ENCODE measurements at places on chromosomes 2 and 18.
A peak's percentile ranks its signal among the peaks of the same experiment; 100 is the strongest.

- peak; percentile 78 for DNase-seq
Measured at GRCh38 chr2:8098476-8099266, 583.2 kb upstream of the ID2 start.

- no peak for DNase-seq
Measured at GRCh38 chr2:9364791-9365497, 58.4 kb downstream of the ITGB1BP1 start.

DNA sequence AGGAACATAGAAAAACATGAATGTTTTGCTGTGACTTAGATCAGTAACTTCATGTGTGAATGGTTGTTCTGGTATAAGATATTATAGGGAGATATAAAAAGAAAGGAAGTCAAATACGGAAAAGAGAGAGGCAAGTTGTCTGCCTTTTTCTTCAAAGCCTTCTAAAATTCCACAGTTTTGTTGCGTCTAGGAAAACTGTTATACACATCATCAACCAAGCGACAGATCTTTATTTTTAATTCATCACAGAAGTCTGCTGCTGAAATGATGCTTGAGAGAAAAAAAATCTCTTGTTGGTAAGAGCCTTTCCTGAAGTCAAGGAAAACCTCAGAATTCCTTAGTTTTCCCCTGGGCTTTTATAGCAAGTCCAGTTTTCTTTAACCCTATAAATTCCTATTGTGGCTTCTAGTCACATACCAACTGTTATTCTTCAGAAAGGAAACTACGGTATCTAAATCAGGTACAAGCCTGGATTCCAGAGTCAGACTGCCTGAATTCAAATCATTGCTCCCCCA is 36.3 kb upstream of the TANC1 start:
- no peak for DNase-seq

DNA sequence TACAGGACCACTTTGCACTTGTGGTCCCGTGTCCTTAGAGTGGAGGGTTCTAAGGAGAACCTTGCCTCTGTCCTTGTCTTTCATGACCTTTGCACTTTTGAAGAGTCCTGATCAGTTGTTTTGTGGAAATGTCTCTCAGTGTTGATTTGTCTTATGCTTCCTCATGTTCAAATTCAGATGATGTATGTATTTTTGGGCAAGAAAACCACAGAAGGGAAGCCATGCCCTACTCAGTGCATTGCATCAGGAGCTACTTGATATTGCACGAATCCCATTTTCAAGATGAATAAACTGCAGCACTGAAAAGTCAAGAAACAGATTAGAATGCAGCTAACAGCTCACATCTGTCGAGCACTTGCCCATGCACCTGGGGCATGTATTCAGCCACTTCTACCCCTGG is 152.2 kb downstream of the INHBB start:
- no peak for DNase-seq

DNA sequence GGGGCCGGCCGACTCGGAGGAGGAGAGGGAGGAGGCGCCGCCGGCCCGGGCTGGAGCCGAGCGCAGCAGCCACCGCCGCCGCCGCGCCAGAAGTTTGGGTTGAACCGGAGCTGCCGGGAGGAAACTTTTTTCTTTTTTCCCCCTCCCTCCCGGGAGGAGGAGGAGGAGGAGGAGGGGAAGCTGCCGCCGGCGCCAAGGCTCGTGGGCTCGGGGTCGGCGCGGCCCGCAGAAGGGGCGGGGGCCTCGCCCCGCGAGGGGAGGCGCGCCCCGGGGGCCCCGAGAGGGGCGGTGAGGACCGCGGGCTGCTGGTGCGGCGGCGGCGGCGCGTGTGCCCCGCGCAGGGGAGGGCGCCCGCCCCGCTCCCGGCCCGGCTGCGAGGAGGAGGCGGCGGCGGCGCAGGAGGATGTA is 316 bp downstream of the CRIM1 start:
- DNase-seq = no peak

DNA sequence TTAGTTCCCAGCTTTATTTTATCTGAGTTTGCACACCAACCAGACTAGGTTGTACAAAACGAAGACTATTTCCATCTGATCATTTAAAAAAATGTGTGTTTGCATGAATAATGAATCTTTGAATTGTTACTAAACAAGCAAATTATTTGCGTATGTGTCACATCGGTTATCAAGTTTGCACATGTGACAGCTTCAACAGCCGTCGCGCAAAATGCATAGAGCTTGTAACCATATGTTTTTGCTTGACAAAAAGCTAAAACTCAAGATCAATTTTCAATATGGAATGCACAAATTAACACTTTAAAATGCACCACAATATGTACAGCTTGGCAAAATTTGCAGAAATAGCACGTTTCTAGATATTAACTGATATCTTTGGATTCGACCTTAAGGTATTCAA is 184.1 kb downstream of the PTGR3 start:
- no peak for DNase-seq

DNA sequence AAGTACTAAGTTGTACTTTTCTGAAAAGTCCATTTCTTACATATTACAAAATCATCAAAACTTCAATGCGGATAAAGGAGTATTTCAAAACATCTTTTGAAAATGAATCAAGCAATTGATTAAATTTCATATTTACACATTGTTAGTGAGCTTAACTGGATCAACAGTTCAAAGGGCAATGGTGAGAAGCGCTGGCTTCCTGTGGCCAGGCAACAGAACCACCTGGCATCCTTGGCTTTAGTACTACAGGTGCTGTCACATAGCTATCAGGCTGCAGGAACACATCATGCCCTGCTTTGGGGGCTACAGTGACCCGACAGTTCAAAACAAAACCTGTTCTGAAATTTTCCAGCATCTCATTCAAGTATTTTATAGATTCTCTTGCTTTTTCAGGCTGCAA is 59.2 kb downstream of the SMAD2 start:
- no peak for DNase-seq

- no peak for DNase-seq
Measured at GRCh38 chr2:72011791-72012190, 135.9 kb downstream of the CYP26B1 start.

- no peak for DNase-seq
Measured at GRCh38 chr18:27803957-27804356, 373.0 kb downstream of the CDH2 start.

DNA sequence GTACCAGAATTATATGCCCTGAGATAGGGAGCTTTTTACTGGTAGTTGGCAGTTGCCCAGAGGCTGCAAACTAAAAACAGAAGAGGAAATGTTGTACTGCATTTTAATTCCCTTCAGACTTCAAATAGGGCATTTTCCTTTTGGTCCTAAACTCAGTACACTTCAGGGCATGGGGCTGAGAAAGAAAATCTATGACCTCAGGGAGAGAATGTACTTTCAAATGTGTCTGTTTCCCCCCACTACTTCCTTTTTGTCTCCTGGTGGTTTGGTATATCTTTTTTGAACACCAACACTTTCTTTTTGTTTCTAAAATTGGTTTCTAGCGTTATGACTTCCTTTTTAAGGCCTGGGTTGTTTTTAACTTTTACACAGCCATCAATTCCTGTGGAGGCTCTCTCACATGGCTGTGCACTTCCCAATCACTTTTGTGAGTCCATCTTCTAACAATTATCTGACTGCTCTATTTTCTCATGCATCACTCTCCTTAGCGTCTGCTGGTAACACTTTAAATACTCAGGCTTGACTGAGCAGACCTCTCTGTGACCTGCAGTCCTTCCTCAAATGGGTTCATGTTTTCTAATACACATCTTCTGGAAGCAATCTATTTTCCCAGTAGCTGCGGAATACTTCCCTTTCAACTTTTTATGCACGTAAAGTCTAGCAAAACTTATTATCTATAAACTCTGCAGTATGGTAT is 596.0 kb downstream of the LRP1B start:
- DNase-seq = no peak

DNA sequence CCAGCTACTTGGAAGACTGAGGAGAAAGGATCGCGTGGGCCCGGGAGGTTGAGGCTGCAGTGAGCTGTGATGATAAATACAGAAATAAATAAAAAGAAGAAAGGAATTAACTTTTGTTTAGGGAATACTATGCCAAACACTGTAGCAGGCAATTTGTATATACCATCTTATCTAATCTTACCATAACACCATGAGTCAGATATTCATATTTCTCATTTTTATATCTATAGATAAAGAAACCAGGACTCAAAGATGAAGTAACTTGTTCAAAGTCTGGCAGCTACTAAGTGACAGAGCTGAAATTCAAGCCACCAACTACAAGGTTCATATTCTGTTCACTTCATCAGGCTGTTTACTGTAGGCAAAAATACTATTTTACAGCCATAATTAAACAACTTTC is 119.2 kb upstream of the SLC39A10 start:
- DNase-seq = no peak

All from esophagus muscularis mucosa (tissue), 4 donors.